Skeletal muscle tissue (tissue), 5 donors: ENCODE measurements at places on chromosomes 5 and 9. TPM values are rescaled to one million over a fixed set of nuclear protein-coding genes. Genes with fewer than 3 reads are reported as not detected.

SLC4A9 gene
- not detected for total RNA-seq

IL5 gene
- total RNA-seq, result not detected

DMGDH gene
- total RNA-seq, result 3.1 TPM

FOXI1 gene
- total RNA-seq, result not detected

PCDHB6 gene
- total RNA-seq, result 0.52 TPM

BHMT2 gene
- 1.0 TPM for total RNA-seq

LIX1 gene
- 0.52 TPM for total RNA-seq

FBLL1 gene
- total RNA-seq, result 0.52 TPM

GRM6 gene
- not detected for total RNA-seq

SEC16A gene
- 14.1 TPM for total RNA-seq

CLIC3 gene
- total RNA-seq, result not detected

BARHL1 gene
- not detected for total RNA-seq

DND1 gene
- total RNA-seq, result not detected

COL23A1 gene
- total RNA-seq, result 0.52 TPM

PCA3 gene
- total RNA-seq, result not detected

CARTPT gene
- not detected for total RNA-seq

RNF180 gene
- total RNA-seq, result 2.6 TPM

FRMPD1 gene
- total RNA-seq, result 6.3 TPM

IGFBPL1 gene
- total RNA-seq, result 1.0 TPM

HCN1 gene
- total RNA-seq, result 4.2 TPM

LPAR1 gene
- total RNA-seq, result 45.9 TPM
